ENCODE measurements at places on chromosomes 13 and 19.

DNA sequence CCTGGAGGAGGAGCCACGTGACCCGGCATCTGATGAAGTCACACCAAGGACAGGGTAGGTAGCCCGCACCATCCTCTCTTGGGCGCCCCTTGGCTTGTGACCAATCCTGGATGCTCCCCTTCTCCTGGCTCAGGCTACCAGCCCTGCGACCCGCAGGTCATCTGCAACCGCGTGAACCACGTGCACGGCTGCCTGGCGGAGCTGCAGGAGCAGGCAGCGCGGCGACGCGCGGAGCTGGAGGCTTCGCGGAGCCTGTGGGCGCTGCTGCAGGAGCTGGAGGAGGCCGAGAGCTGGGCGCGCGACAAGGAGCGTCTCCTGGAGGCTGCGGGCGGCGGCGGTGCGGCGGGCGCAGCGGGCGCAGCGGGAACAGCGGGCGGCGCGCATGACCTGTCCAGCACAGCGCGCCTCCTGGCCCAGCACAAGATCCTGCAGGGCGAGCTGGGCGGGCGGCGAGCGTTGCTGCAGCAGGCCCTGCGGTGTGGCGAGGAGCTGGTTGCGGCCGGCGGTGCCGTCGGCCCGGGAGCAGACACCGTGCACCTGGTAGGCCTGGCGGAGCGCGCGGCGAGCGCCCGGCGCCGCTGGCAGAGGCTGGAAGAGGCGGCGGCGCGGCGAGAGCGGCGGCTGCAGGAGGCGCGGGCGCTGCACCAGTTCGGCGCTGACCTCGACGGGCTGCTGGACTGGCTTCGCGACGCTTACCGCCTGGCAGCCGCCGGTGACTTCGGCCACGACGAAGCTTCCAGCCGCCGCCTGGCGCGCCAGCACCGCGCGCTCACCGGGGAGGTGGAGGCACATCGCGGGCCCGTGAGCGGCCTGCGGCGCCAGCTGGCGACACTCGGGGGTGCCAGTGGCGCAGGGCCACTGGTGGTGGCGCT lies 45.9 kb downstream of the SPTBN4 start:
- DNase-seq, result no peak

GRCh38 chr13:48199404-48199946 lies 33.5 kb upstream of the ITM2B start:
- DNase-seq, result no peak

- DNase-seq, result no peak
Measured at GRCh38 chr19:33316541-33317264, 14.4 kb upstream of the CEBPA start.

GRCh38 chr13:67023130-67023876 lies 206.8 kb downstream of the PCDH9 start:
- DNase-seq, result no peak

GRCh38 chr13:72246396-72246795 lies 379.4 kb upstream of the DACH1 start:
- DNase-seq, result no peak

- no peak for DNase-seq
Measured at GRCh38 chr13:92575777-92576176, 650.8 kb upstream of the GPC6 start.

Data from GM13977 (cell line).